ENCODE measurements at places on chromosomes 12 and 14.

- peak; percentile 87 for DNase-seq
These were observed 679 bp downstream of the ARF6 start for GRCh38 chr14:49893309-49894213.

DNA sequence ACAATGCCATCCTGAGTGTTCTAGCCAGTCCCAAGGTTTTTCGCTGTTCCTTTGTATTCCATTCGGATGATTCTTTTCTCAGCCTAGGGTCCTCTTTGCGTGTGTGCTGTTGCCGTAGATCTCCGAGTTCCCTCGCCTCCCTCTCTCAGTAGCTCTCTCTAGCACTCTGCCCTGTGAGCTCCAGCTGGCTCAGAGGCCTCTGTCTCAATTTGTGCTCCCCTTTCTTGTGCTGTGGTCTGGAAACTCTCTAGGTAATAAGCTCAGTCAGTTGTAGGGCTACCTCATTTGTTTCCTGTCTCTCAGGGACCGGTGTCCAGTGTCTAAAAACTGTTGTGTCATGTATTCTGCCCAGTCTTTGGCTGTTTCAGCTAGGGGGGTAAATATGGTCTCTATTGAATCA is 179.3 kb downstream of the PCNX1 start:
- no peak for DNase-seq

- peak; percentile 4 for DNase-seq
These were observed 106.0 kb upstream of the TMTC1 start for GRCh38 chr12:29889737-29890136.

DNA sequence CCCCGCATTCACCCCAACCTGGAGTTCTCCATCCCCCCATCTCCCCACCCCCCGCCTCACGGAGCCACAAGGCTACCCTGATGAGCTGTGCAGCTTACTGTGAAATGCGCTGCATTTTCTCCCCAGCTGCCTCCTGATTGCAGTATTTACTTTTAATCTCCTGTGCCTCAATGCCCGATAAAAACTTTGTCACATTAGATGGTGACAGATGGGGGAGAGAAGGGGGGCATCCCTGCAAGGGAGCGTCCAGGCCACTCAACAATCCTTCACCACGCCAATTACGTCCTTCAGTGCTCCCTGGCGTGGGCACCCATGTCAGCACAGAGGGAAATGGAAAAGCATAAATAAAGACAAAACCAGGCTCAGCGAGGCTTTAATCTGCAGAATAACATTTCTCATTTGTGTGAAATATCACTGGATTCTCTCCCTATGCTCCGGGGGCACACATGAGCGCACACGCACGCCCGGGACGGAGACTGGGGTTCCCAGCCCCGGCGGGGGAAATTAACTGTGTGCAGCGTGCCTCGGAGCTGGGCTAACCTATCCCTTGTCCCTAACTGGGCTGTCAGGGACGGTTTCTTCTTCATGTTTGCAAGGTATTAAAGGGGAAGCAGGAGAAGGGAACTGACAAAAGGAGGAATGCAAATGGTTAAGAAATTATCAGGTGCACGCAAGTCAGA is 186.7 kb upstream of the VASH1 start:
- DNase-seq, result no peak

DNA sequence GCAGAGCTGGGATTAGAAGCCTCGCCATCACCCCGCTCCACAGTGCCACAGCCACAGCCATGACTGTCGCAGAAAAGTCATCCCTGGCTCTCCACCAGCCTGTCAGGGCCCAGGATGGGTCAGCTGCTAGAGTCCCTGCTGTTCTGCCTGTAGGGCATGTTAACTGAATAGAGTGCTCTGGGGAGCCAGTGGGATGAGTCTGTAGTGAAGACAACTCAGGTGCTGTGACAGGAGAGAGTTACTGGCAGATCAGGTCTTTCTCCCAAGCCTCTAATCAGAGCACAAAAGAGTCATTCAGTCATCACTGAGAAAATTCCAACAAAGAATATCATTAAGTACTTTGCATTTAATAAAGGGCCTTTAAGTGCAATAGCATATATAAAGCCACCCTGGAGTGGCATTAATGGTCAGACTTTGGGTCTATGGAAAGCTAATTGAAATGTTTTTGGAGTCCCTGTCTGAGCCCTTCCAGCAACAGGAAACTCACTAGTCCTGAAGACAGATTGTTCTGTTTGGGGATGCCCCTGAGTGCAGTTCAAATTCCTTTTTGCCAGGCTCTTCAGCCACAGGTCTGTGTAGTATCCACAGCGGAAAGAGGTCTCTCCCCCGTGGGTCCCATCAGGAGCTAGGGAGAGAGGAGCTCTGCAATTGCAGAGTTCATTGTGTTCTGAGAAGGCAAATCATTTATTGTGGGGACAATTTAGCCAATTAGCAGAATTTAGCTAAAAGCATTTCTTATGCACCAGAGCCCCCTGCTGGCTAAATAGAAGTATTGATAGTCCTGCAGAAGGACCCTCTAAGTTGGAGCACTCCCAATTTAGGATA is 45.2 kb upstream of the C14orf132 start:
- DNase-seq, result no peak

DNA sequence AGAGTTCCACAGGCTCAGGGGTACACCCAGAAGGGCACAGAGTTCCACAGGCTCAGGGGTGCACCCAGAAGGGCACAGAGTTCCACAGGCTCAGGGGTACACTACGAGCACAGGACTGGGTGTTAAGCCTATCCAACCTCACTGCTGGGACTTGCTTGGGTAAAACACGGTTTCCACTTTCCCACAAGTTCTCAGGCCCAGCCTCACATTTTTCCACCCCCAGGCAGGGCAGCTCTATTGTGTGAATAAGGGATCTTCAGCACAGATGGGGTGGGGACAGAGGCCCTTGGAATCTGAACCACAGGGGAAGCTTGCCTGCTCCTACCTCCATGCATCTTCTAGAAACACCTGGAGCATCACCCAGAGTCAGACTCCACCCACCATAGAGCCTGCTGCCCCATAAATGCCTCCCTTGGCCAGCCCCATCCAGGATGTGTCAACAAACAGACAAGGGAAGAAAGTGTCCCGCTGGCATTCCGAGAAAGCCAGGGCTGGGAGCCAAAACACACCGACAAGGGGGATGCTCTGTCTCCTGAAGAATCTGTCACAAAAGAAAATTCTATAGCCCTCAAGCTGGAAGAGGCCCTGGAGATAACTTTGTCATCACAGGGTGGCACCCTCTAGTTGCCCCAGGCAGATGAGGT is 4.8 kb downstream of the CRACR2A start:
- DNase-seq, result no peak

DNA sequence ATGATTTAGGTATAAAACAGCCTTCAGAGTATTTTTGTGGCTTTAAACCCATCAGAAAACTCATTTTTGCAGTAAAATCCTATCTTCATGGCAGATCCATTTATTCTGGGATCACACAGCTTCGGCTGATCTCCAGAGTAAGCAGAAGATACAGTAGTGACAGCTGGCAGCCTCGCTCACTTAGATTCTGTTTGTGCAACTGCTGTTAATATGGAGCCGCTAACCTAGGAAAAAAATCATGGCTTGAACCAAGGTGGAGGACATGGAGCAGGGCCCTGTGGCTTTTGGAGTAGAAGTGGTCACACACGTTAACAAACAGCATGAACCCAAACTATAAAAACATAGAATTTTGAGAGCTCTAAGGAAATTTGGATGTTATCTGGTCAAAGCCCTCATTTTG is 137.2 kb upstream of the ARHGAP5 start:
- no peak for DNase-seq

DNA sequence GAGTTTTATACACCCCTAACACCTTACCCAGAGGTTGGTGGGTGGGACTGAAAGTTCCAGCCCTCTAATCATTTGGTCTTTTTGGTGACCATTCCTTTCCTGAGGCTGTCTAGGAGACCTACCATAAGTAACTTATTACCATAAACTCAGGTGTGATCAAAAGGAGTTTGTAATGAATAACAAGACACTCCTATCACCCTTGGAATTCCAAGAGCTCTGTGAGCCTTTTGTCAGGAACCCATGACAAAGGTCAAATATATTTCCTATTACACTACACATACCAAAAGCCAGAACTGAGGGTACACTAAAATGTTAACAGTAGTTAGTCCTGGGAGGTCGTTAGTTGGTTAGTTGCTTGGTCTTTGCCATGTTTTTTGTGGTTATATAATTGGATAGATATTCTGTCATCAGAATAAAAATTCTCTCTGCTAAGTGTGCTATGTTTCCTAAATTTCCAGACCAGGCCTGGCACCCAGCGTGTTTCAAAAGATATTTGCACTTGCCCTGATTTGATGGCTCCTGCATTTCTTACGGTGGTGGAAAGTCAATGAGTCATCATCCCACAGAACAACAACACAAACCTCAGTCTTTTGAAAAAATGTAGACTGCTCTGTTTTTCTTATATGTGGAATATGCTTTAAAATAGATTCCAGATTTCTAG is 27.0 kb upstream of the AKAP5 start:
- no peak for DNase-seq

DNA sequence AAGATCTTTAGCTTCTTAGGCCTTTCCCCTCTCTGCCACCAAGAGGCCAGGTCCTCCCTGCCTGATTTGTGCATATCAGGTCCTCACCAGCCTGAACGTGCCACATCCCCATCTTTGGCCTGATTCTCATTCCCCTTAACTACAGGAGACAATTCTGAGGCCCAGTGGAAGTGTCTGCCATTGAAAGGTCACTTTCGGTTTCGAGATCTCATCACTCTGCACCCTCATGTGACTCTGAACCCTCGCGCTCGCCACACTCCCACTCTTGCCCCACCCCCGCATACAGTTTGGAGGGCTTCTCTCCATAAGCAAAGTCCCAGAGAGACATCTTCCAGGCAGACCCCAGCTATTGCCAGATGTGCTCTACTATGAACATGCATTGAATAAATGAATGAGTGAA is 189.0 kb downstream of the NTF3 start:
- DNase-seq, result no peak

Data from stimulated activated CD4-positive, alpha-beta T cell treated with anti-CD3 and anti-CD28 coated beads, Interleukin-1b, Interleukin-23, amount 100 ng/mL, for 48 hours (primary cell).